ENCODE measurements at places on chromosomes 4 and X.

DNA sequence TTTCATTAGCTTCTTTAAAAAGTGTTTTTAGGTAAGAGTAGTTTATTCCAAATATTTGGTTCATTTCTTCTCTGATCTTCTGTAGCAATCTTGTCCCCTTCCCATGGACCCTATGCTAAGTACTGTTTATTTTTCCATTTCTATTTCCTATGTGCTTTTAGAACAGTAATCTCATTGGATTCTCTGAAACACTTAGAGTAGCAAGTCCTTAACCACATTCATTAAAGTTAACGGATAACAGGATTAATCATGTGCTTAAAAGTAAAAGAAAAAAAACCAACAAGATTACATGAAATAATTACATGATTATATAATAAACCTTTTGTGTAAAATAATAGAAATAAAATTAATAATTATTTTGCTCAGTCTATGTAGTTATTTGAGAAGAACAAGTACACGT lies 929.7 kb downstream of the C4orf33 start:
- DNase-seq: no peak

DNA sequence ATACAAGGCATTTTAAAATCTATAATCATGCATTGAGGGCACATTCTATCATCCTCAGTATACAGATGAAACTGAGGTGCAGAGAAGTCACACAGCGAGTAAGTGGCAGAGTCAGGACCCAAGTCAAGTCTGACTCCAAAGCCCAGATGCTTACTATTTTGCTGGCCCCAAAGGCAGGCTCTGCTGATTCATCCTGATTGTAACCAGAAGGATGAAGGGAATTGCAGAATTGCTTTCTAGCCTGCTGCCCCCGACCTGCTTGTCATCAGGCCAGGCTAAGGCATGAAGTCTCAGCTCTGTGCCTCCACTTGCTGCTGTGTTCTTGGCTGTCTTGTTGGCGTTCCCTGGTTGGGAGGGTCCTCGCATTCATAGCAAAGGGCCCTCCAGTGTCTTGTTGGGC lies 62.7 kb downstream of the SLC9A6 start:
- DNase-seq: no peak

- DNase-seq: no peak
These were observed 42.1 kb downstream of the NFKB1 start for GRCh38 chr4:102543030-102543928.

- no peak for DNase-seq
These were observed 138.6 kb upstream of the GPR101 start for GRCh38 chrX:137172317-137172948.

- DNase-seq: no peak
These were observed 37.9 kb downstream of the ACOX3 start for GRCh38 chr4:8402640-8403039.

Data from CD4-positive, alpha-beta T cell (primary cell).